ENCODE measurements at places on chromosomes 11 and 22.

DNA sequence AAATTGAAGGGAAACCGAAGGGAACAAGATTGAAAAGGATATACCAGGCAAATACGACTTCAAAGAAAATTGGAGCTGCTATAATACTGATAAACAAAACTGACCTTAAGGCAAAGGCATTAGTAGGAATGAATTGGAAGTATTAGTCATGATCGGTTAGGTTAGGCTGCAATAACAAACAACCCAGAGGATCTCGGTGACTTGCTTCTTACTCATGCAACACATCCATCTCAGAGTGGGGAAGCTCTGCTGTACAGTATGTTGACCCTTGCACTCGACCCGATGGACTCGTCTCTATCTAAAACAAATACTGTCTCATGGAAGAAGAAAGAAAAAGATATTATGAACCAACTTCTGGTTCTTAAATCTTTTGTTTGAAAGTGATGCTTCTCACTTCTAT lies 42.3 kb downstream of the SPATA19 start:
- DNase-seq = no peak

DNA sequence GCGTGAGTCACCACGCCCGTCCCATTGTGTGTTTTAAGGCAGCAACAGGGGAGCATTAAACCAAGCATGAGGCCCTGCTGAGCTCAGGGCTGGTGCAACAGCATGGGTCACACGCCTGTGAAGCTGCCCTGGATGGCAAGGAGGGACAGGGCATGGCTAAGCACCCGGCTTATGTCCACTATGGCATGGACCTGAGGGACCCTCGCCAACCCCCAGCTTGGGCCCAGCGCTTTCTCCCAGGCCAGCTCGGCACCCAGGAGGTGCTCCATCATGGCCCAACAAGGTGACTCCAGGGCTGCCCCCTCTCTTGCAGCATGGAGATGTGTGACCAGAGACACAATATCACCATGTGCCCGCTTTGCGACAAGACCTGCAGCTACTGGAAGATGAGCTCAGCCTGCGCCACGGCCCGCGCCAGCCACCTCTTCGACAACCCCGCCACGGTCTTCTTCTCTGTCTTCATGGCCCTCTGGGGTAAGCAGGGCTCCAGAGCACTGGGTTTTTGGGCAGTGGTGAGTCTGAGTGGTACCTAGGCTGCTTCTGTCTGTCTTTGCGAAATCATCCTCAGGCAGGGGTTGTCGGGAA lies 53.6 kb downstream of the ANO1 start:
- DNase-seq = no peak

DNA sequence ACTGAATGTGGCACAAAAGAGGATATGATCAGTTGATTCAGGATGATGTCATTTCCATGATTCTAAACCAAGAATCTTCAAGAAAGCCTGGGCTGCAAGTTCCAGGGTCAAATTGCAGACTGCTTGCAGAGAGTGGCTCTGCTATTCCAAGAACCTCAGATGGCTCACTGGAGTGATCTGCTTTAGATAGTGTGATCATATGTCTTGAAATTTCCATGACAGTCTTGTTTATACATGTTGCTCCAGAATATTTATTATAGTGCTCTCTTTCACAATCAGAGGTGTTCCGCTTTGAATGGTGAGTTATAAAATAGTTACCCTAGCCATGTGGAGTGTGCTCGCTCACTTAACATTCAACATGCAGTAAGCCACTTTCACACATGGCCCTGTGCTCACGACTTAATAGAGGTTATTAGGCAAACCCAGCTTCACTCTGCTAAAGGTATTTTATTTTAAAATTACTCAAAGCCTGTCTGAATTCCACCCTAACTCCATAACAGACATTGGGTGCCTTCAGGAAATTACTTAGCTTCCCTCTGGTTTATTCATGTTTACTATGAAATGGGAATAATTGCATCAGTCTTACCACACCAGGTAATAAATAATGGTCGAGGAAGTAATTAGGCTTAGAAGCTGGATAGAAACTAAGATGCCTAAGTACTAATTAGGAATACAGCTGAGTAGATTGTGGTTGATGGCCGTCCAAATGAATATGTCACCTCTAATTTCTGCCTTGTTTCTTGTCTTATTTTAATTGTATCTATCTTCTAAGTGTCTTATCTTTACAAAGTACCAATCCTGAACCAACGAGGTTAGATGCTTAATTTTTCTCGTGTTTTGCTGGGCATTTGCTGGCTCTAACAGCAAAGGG lies 187.9 kb downstream of the ETS1 start:
- DNase-seq = no peak

DNA sequence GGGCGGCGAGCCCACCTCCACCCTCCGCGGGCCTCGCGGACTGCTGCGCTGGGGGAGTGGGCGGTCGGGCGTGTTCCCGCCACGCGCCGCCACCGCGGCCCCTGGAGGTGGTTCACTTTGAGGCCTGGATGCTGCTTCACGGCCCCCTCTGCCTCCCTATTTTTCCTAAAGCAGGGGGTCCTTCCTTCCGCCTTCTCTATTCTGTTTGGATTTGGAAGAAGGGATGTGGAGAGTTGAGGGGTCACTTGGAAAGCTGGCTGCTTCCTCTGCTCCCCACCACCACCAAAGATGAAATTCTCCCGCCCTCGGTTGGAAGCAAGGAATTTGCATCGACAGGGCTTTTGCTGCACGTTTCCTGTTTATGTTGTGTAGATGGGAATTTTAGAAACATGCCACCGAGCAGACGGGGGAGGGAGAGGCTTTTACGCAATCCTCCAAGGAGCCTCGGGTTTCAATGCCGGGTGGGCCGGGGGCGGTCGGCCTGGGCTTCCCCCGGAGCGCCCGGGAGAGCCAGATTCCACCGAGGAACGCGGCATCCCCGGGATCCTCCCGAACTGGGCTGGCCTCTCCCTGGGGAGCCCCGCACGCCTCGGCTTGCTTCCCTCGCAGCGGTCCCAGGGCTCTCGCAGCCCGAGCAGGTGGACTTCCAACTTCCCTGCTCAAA lies 403 bp upstream of the SBF2 start:
- DNase-seq = no peak

- no peak for DNase-seq
Observed at GRCh38 chr11:96647621-96648020, 257.8 kb downstream of the JRKL start.

DNA sequence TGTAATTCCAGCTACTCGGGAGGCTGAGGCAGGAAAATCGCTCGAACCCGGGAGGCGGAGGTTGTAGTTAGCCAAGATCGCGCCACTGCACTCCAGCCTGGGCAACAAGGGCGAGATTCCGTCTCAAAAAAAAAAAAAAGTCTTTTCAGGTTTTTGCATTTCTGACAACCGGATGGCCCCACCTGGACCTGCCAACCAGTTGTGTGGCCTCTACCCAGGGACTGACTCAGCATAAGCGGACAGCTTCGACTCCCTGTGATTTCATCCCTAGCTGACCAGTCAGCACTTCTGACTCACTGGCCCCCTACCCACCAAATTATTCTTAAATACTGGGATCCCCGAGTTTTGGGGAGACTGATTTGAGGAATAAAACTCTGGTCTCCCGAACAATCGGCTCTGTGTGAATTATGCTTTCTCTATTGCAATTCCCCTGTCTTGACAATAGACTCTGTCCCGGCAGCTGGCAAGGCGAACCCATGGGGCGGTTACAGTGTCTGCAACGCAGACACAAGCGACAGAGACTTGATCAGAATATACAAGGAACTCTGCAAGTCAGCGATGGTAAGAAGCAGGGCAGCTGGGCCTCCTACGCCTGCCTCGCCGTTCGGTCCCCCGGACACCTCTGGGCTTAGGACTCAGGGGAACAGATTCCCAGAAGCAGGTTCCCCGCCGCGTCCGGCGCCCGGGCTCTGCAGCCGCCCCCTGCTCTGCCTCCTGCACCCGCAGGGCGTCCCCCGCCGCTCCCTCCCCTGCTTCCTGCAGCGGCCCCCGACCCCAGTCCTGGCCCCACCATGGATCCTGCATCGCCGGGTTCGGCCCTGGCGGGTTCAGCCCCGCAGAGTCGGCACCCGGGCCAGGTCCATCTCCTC lies 741 bp upstream of the TALDO1 start:
- no peak for DNase-seq

DNA sequence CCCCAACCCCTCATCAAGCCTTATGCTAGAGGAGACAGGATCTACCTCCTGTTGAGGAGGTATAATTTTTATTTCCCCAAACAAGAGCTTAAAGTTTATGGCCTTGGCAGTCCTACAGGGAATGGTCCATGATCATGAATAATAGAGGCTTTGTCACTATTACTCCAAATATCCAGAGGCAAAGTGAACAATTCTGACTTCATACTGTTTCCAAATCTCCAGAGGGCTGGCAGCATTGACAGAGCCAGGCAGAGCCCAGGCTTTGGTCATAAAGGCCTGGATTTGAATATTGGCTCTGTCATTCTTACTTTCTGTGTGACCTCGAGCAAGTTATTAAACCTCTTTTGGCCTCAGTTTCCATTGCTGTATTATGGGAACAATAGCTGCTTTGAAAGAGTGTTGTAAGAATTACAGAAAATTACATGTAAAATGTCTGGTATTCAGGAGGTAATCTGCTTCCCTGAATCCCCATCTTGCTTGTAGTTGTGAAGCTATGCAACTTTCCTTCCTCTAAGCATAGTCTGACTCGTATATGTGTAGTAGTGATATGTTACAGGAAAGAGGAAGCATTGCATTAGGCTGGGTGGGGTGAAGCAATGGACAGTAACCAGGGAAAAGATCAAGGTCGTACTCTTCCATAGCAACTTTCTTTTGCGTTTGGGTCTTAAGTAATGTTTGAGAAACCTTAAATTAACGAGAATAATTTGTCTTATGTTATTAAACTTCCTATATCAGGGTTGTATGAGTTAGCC lies 88.8 kb downstream of the CD44 start:
- DNase-seq = no peak

DNA sequence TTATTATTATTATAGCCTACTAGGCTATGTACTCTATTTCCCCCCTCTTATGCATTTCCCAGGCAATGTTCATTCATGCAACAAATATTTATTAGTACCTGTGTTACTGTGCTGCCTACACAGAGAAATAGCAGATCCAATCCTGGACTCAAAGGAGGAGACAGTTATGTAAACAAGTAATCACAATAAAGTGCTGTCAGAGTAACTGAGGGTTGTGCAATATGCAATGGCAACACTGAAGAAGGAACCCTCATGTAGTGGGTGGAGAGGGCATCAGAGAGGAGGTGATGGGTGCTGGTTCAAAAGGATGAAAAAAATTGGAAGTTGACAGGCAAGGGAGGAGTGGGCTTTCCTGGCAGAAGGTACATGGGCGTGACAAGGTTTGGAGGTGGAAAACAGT lies 886 bp upstream of the P4HA3 start:
- no peak for DNase-seq

DNA sequence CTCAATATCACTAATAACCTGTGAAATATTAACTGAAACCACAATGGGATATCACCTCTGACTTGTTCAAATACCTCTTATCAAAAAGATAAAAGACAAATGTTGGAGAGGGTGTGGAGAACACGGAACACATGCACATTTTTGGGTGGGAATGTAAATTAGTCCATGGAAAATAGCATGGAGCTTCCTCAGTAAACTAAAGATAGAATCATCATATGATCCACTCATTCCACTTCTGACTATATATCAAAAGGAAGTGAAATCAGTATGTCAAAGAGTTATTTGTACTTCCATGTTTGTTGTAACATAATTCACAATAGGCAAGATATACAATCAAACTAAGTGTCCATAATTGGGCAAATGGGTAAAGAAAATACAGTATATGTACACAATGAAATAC lies 57.4 kb downstream of the TYR start:
- DNase-seq = no peak

DNA sequence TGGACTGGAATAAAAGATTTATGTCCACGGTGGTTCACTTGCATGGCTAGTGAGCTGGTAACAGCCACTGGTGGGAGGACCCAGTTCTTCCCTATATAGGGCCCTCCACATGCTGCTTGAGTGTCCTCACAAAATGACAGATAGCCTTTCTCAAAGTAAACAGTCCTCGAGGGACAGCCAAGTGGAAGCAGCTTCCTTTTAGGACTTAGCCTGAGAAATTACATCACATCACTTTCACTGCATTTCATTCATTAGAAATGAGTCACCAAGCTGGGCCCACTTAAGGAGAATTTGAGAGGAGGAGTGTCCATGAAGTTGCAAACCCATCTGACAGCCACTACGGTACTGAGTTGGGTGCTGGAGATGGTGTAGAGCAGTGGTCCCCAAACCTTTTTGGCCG lies 7.0 kb downstream of the ISX start:
- DNase-seq = no peak

DNA sequence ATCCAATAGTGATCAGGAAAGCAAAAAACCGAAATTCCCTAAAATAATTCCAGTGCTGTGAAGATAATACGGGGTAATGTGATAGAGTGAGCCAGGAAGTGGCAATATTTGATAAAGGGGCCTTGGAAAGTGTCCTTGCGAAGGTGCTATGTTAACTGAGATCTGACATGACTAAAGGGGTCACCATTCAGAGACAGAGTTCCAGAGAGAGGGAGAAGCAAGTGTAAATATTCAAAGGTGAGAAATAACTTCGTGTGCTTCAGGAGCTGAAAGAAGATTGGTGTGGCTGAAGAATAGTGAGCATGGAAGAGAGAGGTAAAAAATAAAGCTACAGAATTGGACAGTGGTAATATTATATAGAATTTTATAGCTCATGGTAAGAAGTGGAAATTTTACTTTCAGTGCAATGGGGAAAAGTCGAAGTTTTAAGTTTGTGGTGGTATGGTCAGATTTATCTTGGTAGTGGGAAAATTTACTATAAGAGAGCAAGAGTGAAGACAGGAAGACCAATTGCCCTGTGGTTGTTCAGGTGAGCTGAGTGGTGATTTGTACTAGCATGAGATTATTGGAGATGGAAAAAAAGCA lies 164.5 kb downstream of the JRKL start:
- DNase-seq = no peak

GRCh38 chr11:57429946-57430345 lies 3.0 kb upstream of the SLC43A3 start:
- DNase-seq = no peak

DNA sequence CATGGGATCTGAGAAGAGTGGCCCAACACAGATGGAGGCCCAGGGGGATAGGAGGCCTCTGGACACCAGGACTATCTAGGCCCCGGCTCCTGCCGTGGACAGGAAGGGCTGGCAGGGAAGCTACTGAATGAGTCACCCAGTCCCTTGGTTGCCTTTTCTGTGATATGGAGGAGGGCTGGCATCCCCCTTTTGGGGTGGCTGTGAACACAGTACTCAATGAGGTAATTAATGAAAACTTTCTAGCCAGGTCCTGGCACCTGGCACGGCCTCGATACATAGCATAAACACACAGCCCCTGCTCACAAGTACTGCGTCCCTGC lies 163.2 kb downstream of the CHST1 start:
- no peak for DNase-seq

GRCh38 chr22:39592081-39593065 lies 21.8 kb downstream of the CACNA1I start:
- no peak for DNase-seq

All from vagina (tissue), 2 donors.